ENCODE measurements at places on chromosomes 3 and 15.

DNA sequence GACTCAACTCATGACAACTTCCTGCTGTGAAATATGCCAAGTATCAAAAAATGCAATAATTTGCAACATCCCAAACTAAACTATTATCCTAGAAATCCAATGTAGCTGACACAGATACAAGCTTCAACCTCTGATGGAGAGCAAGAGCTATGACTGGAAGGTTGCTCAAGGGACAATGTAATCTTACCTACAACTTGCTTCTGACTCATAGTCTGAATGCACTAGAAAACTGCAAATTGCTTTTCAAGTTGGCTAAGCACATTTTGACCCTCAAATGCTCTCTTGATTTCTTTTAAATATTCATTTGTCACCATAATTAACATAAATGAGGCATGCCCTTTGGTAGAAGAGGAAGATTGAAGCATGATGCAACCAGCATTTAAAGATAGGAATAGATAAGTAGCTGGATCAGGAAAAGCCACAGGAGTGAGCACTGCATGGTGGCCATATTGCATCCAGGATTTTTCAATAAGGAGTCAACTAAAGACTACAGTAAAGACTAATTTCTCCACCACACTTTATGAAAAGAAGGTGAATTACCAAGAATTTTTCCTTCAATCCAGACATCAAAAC is 630.8 kb upstream of the GBE1 start:
- no peak for DNase-seq

- no peak for DNase-seq
Measured at GRCh38 chr3:185337231-185337816, 25.6 kb upstream of the MAP3K13 start.

DNA sequence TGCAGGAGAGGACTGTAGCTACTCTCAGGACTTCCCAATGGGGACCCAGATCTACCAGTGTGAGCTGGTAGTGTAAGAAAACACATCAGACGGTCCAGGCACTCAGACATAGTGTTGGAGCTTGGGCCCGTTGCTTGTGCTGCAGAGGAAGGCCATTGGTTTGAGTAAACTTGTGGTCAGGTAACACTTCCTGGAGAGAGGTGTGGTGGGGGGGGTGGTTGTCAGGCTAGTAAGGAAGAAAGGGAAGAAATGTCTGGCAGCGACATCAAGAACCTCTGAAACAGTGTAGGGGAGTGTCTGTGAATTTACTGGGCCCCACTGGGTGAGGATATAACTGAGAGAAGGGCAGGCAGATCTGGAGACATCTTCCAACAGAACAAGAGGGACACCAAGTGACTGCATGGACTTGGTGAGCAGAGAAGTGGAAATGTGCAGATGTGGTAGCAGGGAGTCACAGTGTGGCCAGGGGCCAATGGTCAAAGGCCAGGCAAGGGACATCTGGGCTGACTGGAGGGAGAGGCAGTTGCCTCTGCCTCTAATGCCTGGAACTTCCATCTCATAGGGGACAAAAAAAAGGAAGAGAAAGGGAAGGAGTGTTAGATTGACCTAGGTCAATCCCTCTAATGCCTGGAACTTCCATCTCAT is 63.7 kb upstream of the MRPS22 start:
- no peak for DNase-seq

DNA sequence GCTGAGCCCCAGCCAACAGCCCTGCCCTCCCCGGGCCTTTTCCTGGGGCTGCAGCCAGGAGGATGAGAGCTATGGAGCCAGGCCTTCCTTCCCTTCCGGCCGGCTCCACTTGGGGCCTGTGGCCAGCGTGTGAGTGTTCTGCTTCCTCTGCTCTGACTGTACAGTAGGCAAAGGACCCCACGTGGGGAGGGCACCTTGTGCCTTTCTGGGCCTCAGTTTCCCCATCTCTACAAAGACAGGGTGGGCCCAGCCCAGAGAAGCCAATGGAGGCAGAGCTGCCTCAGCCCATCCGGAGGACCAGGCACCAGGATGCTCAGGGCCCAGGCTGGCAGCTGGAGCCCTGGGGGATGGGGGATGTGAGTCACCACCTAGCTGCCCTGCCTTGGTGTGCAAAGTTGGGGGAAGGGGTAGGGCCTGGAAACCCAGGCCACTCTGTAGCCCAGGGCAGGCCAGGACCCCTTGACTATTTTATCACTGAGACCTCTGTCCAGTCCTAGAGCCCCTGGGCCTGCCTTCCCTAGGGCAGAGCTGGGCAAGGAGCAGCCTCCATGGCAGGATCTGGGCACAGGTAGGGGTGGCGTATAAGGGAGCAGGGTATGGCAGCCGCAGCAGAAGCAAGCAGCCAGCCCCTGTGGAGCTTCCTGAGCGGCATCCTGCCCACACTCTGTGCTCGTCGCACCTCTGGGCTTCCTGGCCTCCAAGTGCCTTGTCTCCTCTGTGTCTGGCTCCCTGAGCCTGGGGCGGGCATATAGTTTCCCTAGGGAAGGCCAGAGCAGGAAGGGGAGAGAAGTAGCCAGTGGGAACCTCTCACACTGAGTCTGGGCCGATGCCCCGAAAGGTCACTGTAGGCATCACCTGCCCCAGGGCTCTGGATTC is 1.8 kb downstream of the PSTPIP1 start:
- no peak for DNase-seq

DNA sequence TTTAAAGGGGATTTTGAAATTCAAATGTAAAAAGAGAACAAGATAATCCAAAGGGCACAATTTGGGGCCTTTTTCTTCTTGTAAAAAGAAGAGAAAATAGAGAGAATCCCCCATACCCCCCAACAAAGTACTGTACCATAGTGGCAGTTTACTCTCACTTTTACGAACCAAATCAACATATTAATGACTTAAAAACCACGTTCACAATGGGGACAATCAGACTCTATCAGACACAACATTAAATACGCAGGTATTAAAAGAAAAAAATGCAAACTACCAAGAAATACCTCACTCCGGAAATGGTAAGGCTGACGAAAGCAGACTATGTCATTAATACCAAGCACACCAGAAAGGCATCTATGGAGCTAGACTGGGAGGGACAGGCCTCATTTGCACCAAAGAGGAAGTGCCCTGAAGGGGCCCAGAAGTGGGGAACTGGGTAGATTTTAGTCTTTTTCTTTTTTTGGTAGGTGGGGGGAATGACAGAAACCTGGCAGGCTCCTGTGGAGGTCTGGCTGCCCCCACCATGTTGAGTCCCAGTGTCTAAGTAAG is 134.3 kb downstream of the TIGIT start:
- no peak for DNase-seq

DNA sequence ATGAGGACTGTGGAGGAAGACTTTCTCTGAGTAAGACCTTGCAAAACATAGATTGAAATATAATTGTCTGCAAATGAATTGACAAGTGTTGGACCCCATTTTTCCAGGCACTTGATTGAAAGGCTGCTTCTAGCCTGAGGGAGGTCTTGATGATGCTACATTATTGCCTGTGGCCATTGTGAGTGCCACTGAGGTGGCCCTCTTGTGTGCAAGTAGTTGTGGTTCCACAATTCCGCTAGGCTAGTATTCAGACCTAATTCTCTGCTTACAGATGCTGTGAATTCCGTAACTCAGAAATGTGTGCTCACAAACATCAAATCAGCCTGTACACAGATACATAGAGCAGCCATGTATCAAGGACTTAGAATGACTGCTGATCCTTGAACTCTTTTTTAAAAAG is 34.7 kb downstream of the FNDC3B start:
- no peak for DNase-seq

GRCh38 chr15:31336593-31337295 is 10.1 kb downstream of the KLF13 start:
- no peak for DNase-seq

- DNase-seq = no peak
Measured at GRCh38 chr3:58020783-58021071, 12.5 kb downstream of the FLNB start.

GRCh38 chr15:72141171-72142084 is 23.2 kb downstream of the SENP8 start:
- DNase-seq = no peak

GRCh38 chr3:184712248-184713039 is 580 bp upstream of the MAGEF1 start:
- no peak for DNase-seq

- no peak for DNase-seq
Measured at GRCh38 chr15:73854265-73854664, 19.1 kb upstream of the TBC1D21 start.

DNA sequence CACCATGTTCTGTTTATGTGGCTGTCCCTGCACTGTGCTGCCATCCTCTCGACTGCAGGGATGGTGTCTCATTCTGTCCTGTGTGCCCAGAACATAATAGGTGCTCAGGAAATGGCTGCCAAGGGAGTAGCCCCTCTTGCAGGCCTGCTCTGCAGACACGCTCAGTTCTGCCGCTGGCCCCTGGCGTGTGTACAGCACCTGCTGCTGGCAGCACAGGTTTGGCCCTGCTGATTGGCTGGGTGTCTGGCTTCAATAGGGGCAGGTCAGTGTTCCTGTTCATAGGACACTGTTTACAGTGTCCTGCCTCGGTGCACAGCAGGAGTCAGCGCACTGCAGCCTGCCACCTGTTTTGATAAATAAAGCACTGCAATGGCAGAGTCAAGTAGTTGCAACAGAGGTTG is 146.9 kb downstream of the DNAJB8 start:
- no peak for DNase-seq

GRCh38 chr3:20097015-20097414 is 56.8 kb downstream of the KAT2B start:
- DNase-seq = no peak

DNA sequence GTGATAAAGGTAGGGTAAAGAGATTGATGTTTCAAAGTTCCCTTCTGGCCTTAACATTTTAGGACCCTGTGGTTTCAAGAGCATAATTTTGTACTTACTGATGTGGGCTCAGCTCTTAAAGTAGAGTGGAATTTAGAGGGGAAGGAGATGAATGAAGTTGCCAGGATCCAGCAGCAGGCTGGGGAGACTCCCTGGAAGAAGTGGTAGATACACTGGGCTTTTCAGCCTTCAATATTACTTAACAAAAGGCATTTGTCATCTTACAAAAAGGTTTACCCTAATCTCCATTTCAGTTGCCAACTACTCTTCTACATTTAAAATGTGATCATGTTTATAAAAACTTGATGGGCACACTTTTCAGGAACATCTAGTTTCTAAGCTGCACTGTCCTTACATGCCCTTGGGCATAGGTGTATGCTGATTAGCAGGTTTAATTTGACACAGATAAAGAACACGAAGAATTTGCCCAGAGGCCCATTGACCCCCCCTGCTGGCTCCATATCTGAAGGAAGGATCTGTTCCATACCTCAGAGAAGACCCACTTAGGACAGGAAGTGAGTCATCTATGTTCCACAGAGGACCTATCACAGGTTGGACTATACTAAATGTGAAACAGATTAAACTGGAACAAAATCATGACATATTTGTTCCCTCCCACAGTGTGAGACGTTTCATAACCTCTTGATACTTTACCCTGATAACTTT is 93.0 kb upstream of the LPP start:
- DNase-seq = no peak

GRCh38 chr15:51642696-51643095 is 20.1 kb upstream of the DMXL2 start:
- DNase-seq = no peak

DNA sequence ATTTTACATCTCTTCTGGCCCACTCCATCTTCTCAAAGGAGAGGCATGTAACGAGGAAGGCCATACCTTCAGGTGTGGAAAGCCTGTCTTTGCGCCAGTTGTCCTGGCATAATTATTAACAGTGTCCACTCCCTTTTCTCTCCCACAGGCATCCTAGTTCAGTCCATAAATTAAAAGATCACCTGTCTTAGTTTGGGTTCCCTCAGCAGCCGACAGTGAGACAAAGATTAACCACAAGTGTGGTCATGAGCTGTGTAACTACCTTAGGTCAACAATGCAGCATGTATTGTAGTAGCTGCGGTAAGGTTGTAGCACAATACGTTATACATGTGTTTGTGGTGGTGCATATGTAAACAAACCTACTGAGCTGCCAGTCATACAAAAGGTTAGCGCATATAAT is 103.3 kb upstream of the GALNT15 start:
- DNase-seq = no peak

DNA sequence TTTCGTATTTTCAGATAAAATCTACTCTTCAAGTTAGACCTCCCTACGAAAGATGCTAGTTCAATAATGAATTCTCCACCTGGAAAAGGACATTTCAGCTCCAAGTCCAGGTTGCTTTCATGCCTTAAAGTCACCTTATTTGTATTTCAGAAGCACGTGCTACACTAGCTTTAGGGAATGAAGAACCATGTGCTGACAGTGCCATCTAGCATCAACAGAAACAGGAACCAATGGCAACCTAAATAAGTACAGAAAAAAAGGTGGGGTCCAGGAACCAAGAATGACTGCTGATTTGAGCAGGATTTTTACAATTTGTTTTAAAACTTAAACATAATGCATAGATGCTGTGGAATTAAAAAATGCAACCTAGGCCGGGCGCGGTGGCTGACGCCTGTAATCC is 77.6 kb upstream of the SNRPN start:
- DNase-seq = no peak

DNA sequence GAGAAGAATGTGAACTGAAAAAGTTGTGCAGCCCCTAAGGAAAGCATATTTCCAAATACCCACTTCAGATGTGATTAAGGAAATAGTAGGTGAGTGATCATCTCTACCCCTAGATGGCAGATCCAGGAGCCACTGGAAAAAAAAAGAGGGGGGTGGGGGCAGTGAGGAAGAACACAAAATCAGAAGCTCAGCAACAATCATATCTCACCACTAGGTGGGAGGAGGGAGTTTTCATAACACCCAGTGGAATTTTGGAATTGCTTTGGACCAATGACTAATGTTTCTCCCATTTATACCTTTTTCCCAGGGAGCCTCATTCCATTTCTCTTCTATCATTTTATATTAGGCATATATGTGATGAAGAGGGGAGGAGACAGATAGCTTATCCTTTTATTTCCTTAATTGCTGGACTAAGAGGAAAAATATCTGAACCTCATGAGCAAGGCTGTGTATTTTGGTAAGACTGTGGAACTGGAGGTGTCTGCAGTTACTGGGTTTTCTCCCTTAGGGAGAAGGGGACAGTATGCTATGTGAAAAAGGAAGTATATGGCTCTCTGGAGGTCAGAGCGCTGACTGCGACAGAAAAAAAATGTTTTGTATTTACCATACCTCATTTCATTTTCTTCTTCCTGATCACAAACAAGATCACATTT is 363.4 kb downstream of the GAP43 start:
- no peak for DNase-seq

GRCh38 chr3:88137836-88138235 is 11.9 kb upstream of the C3orf38 start:
- no peak for DNase-seq

DNA sequence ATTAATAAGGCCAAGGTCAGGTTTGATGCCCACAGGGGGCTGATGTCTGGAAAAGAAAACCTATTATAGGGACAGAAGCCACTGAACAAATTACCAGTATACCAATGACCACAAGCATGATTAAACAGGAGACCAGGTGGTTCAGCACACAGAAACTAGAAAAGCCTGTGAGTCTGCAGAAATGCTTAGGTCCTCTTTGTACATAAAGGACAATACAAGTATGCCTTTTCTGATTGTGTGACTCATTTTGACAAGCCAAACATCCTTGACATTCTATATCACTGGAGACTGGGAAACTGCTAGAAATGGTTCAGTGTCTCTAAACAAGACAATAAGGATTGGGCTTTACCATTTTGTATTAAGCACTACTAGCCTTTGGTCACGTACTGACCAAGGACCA is 113.2 kb upstream of the MYO5C start:
- DNase-seq = no peak
